Panc1 (cell line): ENCODE measurements at places on chromosomes 4 and X. TPM values are rescaled to one million over a fixed set of nuclear protein-coding genes. Genes with fewer than 3 reads are reported as not detected.
A peak's percentile ranks its signal among the peaks of the same experiment; 100 is the strongest.

DNA sequence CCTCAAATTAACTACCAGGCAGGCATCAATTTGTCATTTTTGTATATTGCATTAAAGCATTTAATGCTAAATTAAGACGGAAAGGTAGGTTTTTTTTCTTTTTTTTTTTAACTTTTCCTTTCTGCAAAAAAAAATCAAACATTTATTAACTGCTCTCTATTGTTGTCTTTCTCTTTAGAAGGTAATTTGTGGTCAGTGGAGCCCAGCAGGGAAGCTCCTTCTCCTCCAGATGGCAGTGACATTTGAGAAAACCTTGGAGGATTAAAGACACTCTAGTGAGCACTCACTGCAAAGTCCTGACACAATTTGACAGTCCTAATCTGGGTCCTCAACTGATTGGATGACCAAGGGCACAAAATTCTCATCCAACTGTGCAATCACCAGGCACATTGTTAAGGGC lies 102.4 kb downstream of the SLIT2 start:
- DNase-seq, result no peak
- H3K4me1 ChIP-seq, result no peaks in the 10 kb centered on the region
- H3K27ac ChIP-seq, result no peak overlapping the region

PPBP gene
- total RNA-seq, result not detected

DDX60 gene
- total RNA-seq, result 10.1 TPM

EVC2 gene
- total RNA-seq, result not detected

DNA sequence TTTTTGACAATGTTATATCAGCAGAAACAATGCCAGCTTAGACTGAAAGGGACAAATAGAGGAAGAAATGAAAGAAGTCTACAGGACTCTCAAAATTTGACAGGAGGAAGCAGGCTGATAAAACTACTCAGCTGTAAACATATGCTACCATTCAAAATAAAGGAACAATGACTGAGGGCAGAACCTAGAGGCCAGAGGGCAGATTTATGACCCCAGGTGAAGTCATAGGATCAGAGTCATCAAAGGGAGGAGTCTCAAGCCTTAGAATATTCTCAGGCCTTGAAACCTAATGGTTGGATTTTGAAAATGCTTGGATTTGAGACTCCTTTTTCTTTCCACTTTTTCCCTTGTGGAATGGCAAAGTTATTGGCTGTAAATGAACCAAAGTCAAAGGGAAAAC lies 17.0 kb upstream of the SYTL5 start:
- no peak overlapping the region for H3K4me3 ChIP-seq
- no peaks in the 10 kb centered on the region for H3K4me1 ChIP-seq
- no peaks in the 10 kb centered on the region for H3K27me3 ChIP-seq
- no peak overlapping the region for H3K27ac ChIP-seq
- no peak for DNase-seq

PCDH10 gene
- total RNA-seq, result not detected

RGN gene
- total RNA-seq, result 3.4 TPM

DNA sequence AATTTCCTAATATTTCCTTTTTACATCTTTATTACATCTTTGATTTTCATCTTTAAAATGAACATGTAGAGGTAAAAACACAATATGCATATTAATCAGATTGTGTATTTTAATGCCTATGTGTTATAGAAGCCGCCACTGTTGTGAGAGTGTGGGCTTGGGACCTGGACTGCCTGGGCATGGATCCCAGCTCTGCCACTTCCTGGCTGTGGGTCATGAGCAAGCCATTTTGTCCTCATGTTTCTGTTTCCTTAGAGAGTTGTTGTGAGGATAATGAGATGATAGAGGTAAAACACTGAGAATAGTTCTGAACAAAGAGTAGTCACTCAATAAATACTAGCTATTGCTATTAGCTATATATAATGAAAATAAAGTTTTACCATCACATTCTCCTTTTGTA lies 38.4 kb upstream of the SCOC start:
- H3K27ac ChIP-seq, result no peak overlapping the region
- no peak for DNase-seq
- no peaks in the 10 kb centered on the region for H3K36me3 ChIP-seq
- H3K4me1 ChIP-seq, result no peaks in the 10 kb centered on the region
- H3K27me3 ChIP-seq, result no peaks in the 10 kb centered on the region

MAGEB17 gene
- not detected for total RNA-seq

GRCh38 chr4:127370604-127371003 lies 262.2 kb upstream of the INTU start:
- DNase-seq, result no peak
- H3K4me1 ChIP-seq, result no peaks in the 10 kb centered on the region
- no peaks in the 10 kb centered on the region for H3K27me3 ChIP-seq
- H3K36me3 ChIP-seq, result no peaks in the 10 kb centered on the region
- no peak overlapping the region for H3K4me3 ChIP-seq

ZCCHC18 gene
- total RNA-seq, result 0.62 TPM

GRCh38 chr4:186644737-186645261 lies 78.9 kb downstream of the FAT1 start:
- peak overlapping the region; percentile 57 for H3K27ac ChIP-seq
- H3K36me3 ChIP-seq, result peaks cover 15% of the 10 kb centered on the region
- peaks cover 16% of the 10 kb centered on the region for H3K4me1 ChIP-seq
- no peaks in the 10 kb centered on the region for H3K27me3 ChIP-seq
- H3K4me3 ChIP-seq, result no peak overlapping the region

DNA sequence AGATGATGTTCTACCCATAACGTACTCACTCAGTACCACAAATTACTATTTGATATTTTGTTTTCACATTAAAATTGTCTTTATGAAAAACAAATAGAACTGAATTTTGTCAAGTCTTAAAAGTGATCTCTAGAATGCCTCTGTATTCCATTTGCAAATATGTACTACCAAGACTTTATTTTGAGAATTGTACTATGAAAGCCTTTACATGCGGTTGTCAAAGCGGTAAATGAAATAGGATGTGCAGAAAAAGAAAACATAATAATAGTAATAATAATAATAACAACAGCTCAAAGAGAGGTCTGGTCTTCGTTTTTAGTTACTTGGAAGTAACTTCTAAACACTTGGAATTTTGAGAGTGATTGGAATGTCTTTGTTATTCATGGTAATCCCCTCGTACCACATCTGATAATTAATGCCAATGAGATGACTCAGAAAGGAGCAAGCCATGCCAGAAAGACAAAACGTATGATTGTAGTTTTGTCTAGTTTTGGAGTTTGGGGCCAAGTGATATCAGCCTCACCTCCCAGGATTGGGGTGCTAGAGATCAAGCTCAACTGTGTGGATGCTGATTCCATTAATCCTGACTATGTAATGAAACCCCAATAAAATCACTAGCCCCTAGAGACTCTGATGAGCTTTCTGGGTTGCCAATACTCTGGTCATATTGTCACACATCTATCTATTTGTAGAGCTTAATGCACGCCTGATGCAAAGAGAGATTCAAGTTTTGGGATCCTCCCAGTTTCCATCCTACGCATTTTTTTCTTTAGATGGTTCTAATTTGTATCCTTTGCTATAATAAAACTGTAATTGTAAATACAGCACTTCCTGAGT lies 20.2 kb upstream of the CTSO start:
- no peaks in the 10 kb centered on the region for H3K36me3 ChIP-seq
- no peak overlapping the region for H3K4me3 ChIP-seq
- no peak for DNase-seq
- no peak overlapping the region for H3K27ac ChIP-seq
- H3K4me1 ChIP-seq, result no peaks in the 10 kb centered on the region
- H3K27me3 ChIP-seq, result no peaks in the 10 kb centered on the region

- no peak overlapping the region for H3K4me3 ChIP-seq
- no peak overlapping the region for H3K27ac ChIP-seq
- no peaks in the 10 kb centered on the region; the same call in 1 of the 2 replicates for H3K36me3 ChIP-seq
- no peaks in the 10 kb centered on the region for H3K27me3 ChIP-seq
Measured at GRCh38 chr4:176676901-176677300, 115.8 kb downstream of the VEGFC start.

ABRAXAS1 gene
- total RNA-seq, result 8.3 TPM

CNOT6L gene
- total RNA-seq, result 18.3 TPM

DNA sequence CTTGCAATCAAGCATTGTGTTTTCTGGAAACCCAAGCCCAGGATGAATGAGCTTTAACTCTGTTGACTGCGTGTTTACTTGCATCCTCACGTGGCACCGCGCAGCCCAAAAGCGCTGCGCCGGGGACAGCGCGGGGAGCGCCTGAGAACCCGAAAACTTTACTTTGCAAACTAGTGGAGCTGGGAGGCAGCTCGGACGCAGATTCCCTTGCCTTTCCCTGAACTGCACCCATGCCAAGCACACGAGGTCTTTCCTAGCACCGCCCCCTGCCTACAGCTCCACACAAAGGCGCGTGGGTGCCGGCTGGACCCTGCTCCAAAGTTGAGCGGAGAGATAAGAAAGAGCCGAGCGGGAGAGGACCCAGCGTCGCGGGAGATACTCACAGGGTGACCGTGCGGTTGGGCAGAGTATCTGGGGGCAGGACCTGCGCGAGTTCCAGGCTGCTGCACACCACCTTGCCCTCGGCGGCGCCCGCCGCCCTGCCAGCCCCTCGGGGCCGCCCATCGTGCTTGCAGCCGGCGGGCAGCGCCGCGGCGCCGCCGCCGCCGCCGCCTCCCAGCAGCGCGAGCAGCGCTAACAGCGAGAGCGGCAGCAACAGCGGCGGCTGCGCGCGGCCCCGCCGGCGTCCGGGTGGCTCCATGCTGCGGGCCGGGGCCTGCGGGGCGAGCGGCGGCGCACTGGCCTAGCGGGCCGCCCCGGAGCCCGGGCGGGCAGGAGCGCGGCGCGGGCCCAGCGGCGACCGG lies 550 bp downstream of the ADGRA3 start:
- H3K36me3 ChIP-seq, result peaks cover 4% of the 10 kb centered on the region; the same call in 1 of the 2 replicates
- peak overlapping the region; percentile 75 for H3K27ac ChIP-seq
- DNase-seq, result no peak
- peaks cover 11% of the 10 kb centered on the region; the same call in 1 of the 2 replicates for H3K4me1 ChIP-seq
